ENCODE measurements at places on chromosomes 3 and 15.

GRCh38 chr15:92142242-92143232 lies 251.1 kb upstream of the ST8SIA2 start:
- DNase-seq: no peak

DNA sequence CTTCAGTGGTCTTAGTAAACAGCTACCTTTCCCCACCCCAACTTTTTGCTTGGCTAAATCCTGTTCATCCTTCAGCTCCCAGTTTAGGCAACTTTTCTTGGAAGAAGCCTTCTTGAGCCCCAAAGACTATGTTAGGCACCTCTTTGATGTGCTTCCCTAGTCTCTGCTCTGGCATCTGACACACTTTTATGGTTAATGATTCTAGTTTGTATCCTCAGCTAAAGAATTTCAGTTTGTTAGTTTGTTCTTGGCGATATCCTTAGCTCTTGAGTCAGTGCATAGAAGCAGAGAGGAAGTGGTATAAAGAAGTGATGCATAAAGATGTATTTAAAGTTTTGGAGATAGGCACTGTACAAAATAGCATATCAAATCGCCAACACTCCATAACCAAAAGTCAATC lies 168.4 kb downstream of the WDR72 start:
- no peak for DNase-seq

DNA sequence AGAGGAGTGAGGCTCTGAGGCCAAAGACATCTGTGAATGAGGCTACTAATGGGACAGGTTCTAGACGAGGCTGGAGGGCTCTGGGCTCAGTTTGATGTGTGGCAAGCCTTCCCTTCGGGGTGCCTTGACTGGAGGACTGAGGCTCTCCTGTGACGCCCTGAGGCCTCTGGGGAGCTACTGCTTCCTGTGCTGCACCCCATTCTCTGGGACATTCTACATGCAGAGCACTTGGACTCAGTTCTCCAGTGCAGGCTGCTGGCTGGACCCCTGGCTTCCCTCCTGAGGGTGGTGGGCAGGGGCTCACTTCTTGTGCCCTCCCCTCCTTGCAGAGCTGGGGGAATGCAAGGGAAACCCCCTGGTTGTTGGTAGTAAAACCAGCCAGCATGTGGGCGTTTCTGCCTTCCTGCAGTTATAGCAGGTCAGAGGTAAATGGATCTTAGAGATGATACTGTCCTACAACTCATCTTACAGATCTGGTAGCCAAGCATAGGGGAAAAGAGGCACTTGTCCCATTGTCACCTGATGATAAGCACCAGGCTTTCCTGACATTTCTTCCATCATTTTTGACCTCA lies 133.3 kb downstream of the CHDH start:
- DNase-seq: no peak

DNA sequence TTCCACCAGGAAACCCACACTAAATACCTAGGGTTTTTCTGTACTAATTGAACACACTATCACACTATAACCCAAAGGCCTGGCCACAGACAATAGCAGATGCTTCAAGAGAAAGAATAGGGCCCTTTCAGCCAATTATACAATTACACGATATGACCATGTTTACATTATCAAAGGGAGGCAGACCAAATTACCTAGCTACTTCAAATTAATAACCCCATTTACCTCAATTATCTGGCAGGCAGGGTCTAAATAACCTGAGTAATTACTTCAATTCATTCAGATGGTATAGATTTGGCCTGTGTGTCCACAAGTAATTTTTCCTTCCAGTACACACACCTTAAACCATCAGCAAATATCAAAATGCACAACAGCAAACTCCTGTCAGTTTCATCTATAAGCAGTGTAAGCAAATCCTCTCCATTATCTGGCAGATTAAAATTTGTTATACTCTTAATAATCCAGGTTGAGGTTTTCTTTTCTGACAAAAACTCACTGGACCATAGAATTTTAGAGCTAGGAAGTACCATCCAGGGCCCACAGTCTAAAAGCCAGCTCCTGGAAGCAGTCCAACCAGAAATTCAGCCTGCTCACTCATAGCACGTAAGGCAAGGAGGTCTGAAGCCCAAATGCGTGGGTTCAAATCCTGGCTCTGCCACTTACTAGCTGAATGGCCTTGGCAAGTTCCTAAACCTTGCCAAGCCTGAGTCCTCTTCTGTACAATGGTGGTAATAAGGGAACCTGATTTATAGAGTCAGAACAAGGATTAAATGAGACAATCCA lies 51.8 kb downstream of the RFTN1 start:
- DNase-seq: no peak

GRCh38 chr3:195394700-195395099 lies 48.1 kb downstream of the ACAP2 start:
- no peak for DNase-seq

DNA sequence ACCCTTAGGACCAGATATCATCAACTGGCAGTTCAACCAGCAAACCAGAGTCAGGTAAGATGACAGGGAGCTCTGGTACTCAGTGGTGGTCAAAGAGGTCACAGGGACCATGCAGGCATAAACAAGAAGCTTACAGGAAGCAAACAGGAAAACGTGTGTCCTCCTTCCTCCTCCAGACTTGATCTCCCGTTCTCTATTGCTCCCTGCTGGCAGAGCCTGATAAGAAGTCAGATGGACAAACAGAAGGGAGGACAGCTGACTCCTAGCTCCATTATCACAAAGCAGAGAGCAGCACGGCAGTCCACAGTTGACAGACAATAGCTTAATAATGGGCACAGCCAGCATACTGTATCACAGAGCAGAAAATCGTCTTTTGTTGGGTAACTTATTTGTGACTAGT lies 156.5 kb upstream of the SLC2A2 start:
- no peak for DNase-seq

GRCh38 chr3:126671521-126671920 lies 16.6 kb upstream of the TXNRD3 start:
- DNase-seq: no peak
